Stimulated activated CD8-positive, alpha-beta memory T cell treated with anti-CD3 and anti-CD28 coated beads, Interleukin-7, amount 100 ng/mL, for 1 hour (primary cell): ENCODE measurements at places on chromosomes 5 and 9.

DNA sequence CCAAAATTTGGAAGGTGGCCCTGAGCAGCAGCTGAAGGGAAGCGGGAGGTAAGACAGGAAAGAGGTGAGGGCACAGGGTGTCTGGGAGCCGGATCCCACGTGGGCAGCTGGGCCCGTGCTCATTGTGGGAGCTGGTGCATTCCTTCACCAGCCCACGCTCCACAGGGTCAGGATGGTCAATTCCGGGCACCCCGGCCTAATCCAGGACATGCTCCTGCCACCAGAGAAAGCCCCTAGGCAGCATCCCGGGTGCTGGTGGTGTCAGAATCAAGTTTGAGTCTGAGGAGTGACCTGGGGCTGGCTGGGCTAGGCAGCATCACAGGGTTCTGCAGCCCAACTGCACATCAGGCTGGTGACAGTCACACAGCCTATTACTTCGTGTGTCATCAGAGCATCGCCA is 7.1 kb upstream of the PDCD6 start:
- no peak for DNase-seq

DNA sequence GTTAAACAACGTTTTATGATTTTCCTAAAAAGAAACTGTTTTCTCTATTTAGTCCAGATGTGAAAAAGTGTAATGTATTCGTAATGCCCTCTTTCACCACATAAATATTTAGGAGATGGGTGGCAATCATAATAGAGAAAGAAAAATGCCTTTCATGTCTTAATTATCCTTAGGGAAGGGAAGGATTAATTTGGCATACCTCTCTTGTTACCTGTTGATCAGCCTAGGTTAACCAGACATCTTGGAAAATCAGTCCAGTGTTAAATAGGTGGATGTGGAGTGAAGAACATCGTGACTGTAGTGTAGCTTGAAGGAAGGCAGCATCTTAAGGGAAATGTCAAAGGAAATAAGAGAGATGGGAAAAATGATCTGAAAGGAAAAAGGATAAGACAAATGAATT is 76.2 kb downstream of the NNT start:
- no peak for DNase-seq

- DNase-seq = no peak
Observed at GRCh38 chr5:135253601-135254178, 145.3 kb downstream of the MACROH2A1 start.

DNA sequence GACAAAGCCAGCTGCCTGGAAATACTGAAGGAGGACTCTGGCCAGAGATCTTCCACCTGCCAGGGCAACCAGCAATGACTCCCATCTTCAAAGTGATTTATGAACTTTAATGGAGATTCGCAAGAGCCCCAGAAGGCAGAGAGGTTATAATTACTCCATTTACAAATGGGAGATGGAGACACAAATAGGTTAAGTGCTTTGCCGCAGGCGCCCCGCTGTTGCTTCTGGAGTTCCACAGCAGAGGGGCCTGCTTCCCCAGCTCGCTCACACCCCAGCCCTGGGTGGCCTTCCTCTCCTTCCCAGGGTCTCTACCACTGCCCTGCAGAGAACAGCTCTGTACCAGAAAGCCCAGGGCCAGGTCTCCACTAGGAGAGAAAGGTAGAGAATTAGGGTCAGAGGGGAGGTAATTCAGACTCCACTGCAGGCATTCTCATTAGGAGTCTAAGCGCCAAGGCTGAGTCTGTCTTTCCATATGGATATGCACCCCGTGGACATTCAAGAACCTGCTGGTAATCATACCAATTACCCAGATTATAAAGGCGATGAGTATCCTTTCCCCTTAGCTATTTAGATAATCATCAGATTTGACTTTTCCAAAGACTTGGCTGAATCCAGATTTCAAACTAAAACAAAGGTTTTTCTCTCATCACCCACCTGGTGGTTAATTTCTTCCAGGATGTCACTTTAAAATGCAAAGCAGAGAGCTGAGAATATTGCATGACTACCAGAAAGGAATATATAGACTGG is 157.6 kb upstream of the TUT7 start:
- no peak for DNase-seq
